ENCODE measurements at places on chromosomes 12 and 14.

- no peak for DNase-seq
These were observed 13.6 kb downstream of the EML1 start for GRCh38 chr14:99806836-99807235.

- DNase-seq: no peak
These were observed 6.6 kb downstream of the HIF1A start for GRCh38 chr14:61701946-61702345.

GRCh38 chr14:96275177-96276112 lies 19.4 kb downstream of the BDKRB1 start:
- peak; percentile 83 for DNase-seq

DNA sequence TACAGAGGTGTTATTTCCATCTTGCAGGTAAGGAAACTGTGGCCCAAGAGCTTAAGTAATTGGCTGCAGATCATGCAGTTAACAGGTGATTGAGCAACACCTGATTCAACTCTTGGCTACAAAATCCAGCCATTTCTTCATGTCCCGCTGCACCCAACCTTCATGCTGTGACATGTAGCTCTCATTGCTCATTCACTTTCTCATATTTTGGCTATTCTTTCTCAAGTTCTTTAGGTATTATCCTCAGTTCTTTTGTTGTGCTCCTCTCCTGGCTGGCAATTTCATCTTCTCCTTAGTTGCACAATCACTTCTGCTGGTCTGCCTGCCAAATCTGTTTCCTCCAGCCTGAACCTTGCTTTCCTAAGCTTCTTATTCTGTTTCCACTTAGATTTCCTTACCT lies 300.8 kb downstream of the SSPN start:
- DNase-seq: no peak

DNA sequence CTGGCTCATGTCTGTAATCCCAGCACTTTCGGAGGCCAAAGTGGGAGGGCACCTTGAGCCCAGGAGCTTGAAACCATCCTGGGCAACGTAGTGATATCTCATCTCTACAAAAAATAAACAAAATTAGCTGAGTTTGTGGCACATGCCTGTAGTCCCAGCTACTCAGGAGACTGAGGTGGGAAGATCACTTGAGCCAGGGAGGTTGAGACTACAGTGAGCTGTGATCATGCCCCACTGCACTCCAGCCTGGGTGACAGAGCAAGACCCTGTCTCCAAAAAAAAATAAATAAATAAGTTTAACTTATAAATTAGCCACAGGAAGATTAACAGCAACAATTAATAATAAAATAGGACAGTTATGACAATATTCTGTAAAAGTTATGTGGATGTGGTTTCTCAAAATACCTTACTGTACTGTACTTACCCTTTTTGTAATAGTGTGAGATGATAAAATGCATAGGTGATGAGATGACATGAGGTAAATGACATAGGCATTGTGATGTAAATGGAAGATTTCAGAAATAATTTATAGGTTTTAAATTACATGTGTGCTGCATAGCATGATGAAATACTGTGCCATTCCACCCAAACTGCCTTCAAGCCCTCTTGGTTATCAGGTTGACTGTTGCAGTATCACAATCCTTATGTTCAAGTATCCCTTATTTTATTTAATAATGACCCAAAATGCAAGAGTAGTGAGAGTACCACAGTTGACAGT lies 22.0 kb downstream of the USP15 start:
- DNase-seq: no peak

DNA sequence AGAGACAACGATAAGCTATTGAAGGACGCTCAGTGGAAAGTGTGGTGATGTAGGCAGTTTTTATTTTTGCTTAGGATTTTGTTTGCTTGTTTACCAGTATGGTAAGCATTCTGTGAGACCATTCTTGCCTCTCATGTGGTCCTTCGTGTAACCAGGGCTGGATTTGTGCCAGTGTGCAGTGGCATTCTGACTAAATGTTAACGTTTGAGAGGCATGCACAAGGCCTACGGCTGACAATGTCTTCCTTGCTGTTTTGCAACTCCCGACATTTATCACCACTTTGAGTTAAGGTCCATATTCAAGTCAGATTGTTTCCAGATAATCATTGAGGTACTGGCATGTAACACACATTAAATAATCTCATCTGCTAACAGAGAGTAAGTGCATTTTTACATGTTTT lies 102.3 kb upstream of the BCAT1 start:
- no peak for DNase-seq

DNA sequence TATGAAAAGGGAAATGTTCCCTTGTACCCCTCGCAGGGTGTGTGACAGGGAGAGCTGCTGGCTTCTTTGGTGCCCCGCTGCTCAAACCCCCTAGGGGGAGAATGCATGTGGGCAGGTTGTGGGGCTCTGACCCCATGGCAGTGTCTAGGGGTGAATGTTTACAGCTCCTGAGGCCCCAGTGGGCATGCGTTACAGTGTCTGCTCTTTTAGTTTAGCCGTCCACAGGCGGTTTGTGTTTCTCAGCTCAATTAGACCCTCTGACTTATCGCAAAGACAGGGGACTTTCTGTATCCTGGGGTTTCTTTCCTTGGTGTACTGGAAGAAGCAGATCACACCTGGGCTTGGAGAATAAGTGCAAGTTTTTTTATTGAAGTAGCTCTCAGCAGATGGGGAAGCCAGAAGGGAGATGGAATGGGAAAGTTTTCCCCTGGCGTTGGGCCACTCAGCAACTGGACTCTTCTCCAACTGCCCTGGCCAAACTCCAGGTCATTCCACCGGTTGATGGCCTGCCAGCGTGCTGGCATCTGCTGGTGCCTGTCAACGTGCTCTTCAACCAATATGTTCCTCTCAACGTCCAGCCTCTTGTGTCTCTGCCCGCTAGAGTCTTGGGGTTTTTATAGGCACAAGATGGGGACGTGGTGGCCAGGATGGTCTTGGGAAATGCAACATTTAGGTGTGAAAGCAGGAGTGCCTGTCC lies 720.9 kb downstream of the FSCB start:
- DNase-seq: no peak

GRCh38 chr12:60035835-60036234 lies 440.0 kb downstream of the SLC16A7 start:
- DNase-seq: no peak

DNA sequence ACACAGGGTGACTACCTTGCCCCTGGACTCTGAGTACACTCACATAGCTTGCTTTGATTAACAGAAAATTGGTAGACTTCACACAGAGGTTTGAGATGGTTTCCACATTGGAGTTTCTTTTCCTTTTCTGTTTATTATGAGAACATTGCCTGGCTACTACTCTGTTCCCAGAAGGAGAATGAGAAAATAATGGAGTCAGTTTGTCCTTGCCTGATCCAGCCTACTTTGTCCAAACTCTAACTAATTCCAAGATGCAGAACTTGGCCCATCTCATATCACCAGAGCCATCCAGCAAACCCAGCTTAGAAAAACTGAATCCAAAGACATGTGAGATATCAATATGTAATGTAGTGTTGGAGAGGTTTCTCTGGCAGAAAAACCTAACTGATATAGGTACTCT lies 20.4 kb downstream of the TAS2R50 start:
- no peak for DNase-seq

- DNase-seq: no peak
These were observed 64.7 kb downstream of the VEZT start for GRCh38 chr12:95282266-95282665.

DNA sequence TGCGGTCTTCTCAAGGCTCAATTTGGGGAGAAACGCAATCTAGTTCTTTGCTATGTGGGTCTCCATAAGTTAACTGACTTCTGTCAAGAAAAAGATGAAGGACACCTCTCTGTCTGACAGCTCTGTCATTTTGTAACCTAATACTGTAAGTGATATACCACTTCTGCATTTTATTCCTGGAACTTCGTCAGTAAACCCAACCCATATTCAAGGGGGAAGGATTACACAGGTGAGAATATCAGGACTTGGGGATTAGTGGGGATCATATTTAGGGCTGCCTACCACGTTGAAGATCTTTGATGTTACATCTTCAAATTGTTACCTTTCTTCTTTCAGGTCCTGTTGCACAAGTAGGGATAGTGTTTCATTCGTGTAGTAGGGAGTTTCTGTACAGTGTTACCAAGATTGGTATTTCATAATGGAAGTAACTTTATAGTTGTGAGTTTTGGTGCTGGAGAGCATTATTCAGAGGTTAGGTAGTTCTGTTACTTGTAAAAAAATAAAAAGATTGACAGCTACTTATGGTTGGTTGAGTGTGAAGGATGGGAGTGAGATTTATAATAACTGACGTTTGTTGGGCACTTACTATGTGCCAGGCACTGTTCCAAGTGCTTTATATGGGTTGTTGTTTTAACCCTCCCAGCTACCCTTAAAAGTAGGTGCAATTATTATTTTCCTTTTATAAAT lies 1.6 kb downstream of the TMEM260 start:
- no peak for DNase-seq

DNA sequence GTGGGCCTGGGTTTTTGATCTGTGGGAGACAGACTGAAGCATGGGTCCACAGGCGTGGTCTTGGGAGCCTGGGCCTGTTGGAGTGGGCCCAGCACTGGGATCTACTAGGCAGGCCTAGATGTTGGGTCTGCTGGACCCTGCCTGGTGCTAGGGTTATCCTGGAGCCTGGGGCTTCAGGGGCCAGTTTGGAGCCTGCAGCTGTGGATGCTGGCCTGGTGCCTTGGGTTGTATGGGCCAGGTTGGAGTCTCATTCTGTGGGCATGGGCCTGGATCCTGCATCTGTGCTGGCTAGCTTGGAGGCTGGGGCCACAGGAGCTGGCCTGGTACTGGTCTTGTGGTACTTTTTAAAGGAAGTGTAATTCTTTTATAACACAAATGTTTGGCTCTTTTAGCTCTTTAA lies 68.0 kb downstream of the GPHN start:
- DNase-seq: no peak

DNA sequence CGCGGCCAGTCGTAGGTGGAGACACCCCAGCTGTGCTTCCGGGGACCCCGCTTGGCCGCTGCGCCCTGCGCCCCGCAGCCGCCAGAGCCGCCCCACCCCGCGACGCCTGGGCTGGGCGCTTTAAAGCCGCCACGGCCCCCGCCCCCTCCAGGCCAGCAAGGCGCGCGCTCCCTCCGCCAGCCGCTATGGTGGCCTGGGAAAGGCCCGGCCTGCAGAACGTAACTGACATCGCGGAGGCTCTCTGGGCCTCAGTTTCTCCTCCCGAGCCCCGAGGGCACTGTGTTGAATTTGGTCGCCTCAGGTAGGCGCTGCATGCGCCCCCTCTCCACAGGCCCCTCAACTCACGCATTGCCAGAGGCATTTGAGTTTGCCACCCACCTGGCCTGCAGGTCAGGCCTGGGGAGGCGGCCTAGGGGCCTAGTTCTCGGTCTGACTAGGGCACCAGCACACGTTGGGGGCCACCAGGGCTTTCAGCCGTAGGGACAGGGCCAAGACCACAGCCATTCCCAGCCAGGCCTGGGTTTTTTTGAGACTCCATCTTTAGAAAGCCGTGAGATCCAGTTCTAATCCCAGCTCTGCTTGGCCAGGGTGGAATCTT lies at the start of gene NGB:
Gene NGB, minus strand, starts transcription at position 94 of the 598 bp plus-strand sequence. CDS start 269 bp downstream, outside the sequence.
- no peak for DNase-seq

- no peak for DNase-seq
These were observed 146.8 kb upstream of the RASSF8 start for GRCh38 chr12:25811656-25812126.

DNA sequence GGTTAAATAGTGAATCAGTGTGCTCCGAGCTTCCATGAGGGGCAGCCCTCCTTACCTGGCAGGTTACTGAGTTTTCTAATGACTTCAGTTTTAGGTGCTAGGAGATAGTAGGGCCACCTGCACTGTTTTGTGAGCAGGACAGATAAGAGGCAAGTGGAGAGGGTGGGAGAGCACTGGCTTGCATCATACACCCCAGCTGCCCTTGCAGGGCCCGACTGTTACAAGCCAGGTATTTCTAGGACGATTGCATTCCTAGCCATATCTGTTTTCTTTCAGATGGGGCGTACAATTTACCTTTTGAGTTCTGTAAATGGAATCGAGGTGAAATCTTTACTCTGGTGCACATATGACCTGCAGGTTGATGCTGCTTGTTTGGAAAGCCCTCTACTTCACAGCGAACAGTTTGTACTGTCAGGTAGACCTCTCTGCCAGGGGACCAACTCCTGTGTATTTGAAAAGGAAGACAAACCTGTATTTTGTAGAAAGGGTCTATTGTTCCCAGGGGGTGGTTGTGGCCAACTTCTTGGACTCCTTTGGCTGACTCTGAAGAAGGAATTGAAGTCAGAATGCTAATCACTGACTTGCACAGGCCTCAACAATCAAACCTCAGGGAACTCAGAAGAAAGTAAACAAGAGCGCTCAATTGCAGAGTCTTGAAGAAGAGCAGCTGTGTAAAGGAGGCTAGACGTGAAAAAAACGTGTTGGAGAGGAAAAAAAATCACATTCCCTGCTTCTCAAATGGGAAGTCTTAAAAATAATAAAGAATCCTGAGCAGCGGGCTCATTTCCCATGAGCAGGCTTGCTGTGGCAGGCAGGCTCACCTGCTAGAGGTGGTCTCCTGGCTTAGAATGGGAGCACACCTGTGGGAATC lies 57.3 kb downstream of the ETV6 start:
- DNase-seq: no peak

DNA sequence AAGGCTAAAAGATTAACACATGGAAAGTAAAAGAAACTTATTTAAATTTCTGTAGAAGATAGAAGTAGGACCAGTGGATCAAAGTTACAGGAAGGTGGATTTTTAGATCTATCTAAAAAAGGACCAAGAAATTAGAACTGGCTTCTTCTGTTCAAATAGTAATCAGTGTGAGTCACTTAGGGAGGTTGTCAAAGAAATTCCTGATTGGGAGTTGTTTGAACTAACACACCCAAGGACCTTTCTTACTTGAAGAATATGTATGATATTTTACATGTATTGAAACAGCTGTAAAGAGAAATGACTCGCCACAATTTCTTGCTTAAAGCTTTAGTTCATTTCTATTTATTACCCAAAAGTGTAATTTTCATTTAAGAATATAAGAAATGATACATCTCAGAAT lies 256.9 kb downstream of the RAD51B start:
- DNase-seq: no peak

DNA sequence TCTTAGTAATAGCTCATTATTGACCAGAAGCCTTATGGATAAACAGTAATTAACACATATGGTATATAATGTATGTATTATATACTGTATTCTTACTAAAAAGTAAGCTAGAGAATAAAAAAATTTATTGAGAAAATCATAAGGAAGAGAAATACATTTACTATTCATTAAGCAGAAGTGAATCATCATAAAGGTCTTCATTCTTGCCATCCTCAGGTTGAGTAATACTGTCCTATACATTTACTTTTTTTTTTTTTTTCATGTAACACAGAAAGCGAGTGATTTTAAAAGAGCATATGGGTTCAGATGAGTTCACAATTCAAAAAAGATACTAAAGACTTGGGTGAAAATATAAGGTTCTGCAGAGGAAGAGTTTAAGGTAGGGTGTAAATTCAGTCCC lies 152.5 kb downstream of the TGFB3 start:
- DNase-seq: no peak
